ENCODE measurements at places on chromosomes 3 and 15.

DNA sequence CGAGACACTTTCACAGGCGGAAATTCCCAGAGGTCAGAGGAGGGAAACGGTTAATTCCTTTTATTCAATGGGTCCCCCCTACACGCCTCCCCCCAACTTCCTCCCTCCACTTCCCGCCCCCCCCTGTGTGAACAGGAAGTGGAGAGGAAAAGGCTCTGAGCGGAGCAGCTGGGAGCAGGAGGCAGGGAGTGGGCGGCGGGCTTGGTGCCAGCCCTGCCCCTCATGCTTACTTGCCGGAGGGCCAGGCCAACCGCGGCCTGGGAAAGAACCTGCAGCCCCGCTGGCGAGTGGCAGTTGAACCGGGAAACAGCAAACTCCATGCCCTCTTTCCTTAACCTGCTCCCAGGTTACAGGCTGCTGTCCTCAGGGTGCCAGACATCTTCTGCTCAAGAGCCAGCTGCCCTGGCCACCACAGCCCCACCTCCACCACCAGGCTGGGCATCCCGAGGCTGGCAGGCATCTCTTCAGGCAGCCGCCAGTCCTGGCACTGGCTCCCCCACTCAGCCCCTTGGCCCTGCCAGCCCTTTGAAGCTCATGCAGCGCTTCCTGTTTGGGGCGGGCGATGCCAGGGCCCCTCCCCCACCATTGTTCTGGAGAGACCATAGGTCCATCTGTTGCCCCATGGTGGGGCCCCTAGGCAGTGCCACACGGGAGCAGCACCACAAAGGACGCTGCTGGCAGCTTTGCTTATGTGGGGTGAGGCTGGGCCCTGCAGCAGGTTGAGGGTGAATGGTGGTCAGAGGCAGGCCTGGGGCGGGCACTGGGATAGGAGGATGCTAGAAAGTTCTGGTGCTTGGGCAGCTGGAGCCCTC, 12.9 kb downstream of the VPS18 start:
- DNase-seq = no peak

DNA sequence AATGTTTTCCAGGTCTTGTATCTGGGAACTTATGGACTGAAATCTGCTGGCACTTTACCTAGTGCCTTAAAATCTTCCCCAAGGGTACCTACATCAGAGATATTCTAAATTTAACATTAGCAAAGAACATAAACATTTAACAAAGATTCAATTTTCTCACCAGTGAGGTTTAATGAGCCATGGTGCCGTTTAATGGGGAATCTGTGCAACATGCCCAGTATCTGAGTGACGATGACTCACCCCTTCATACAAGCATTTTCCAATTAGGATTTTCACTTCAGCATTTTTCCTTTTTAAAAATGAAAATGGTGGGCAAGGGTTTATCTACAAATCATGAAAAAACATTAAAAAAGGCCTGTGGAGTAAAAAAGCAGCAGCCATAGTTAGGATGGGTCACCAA, 189.4 kb downstream of the SLC9A9 start:
- peak; percentile 28 for DNase-seq

DNA sequence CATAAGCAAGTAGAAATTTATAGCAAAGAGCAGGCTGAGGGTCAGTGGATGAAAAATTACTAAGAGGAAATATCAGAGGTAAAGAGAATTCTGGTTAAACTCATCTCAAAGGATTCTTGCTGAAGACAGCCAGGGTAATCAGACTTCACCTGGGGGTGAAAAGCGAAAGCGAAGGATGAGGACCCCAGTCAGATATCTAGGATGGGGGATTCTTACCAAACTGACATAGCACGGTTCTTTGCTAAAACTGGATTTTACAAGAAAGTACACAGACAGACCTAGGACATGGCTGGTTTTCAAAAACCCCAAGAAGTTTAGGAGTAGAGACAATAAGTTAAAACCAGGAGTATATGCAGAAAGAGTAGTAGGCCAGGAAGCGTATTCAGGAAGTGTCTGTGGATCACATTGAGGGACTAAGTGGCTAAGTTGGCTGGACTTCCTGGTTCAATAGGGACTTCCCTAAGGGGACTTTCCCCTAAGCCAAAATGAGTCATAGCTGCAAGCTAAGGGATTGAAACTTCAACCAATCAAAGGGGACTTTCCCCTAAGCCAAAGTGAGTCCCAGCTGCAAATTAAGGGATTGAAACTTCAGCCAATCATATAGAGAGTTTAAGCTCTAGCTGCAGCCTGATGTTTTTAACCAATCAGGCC, 2.4 kb upstream of the CFAP91 start:
- peak; percentile 16 for DNase-seq

DNA sequence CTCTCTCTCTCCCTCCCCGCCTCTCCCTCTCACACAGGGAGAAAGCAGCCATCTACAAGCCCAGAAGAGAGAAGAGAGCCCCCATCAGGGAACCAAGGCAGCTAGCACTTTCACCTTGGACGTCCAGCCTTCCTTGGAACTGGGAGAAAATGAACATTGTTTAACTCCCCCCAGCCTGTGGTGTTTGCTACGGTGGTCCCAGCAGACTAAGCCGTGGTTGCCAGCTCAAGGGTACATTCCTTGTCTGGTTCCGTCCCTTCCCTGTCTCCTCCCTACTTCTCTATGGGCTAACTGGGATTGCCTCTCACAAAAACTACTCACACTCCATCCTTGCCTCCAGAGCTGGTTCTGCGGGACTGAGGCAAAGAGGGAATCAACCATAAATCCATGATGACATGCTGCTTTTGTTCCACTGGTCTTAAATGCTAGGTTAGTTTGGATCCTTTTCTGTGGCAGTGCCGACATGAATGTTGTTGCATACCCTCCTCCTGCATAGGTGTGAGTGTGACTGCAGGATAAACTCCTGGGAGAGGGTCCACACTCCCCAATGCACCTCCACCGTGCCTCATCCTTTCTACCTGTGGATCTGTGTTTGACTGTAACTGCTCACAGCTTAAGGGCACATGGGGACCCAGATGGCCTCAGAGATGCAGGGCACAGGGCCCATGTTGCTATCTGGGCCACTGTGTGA, 12.0 kb downstream of the C3orf22 start:
- DNase-seq = no peak

GRCh38 chr15:48623456-48623855, 22.1 kb downstream of the FBN1 start:
- no peak for DNase-seq

DNA sequence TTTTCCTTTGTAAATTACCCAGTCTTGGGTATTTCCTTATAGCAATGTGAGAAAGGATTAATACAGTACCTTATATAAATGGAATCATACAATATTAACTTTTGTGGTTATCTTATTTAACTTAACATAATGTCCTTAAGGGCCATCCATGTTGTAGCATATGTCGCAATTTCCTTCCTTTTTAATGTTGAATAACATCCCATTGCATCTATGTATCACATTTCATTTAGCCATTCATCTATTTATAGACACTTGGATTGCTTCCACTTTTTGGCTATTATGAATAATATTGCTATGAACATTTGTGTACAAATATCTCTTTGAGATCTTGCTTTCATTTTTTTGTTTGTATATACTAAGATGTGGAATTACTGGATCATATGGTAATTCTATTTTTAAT, 342.2 kb downstream of the PDCD6IP start:
- peak; percentile 28 for DNase-seq

DNA sequence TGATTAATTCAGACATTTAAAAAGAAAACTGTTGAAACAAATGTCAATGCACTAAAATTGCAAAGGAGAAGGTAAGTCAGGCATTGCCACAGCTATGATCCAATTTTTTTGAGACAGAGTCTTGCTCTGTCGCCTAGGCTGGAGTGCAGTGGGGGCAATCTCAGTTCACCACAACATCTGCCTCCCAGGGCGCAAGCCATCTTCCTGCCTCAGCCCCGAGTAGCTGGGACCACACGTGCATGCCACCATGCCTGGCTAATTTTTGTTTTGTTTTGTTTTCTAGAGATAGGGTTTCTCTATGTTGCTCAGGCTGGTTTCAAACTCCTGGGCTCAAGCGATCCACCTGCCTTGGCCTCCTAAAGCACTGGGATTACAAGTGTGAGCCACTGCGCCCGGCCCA, 117.6 kb downstream of the FMN1 start:
- no peak for DNase-seq
